Bone marrow (tissue), 2 donors: ENCODE measurements at places on chromosomes 5 and 9.

GRCh38 chr5:176538989-176539384, 1.8 kb upstream of the RNF44 start:
- no peak for DNase-seq

- no peak for DNase-seq
Measured at GRCh38 chr9:12922224-12922866, 147.5 kb downstream of the LURAP1L start.

- DNase-seq: no peak
Measured at GRCh38 chr5:1948663-1949191, 66.0 kb upstream of the IRX4 start.

- DNase-seq: no peak
Measured at GRCh38 chr9:127741831-127742434, 6.8 kb upstream of the TOR2A start.
